Stimulated activated CD4-positive, alpha-beta T cell treated with anti-CD3 and anti-CD28 coated beads, Interleukin-15, amount 100 ng/mL, for 1 hour (primary cell): ENCODE measurements at places on chromosomes 4 and X.

- no peak for DNase-seq
These were observed 228.4 kb upstream of the EMCN start for GRCh38 chr4:100746141-100746739.

GRCh38 chrX:109812236-109812635 lies 79.2 kb upstream of the ACSL4 start:
- DNase-seq, result no peak

- DNase-seq, result no peak
These were observed 47.8 kb upstream of the DDX53 start for GRCh38 chrX:22952010-22952409.

DNA sequence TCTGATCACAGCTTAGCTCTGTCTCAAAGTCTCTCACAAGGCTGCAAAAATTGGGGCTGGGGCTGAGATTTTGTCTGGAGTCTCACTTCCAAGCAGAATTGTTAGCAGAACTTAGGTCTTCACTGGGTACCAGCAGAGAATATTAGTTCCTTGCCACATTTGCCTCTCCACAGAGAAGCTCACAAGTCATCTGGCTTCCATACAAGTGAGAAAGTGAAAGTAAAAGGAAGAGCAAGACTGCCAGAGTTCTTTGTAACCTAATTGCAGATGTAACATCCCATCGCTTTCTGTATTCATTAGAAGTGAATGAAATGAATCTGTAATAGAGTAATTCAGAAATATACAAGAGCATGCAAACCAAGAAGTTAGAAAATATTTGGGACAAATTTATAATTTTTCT lies 624.1 kb upstream of the GNPDA2 start:
- DNase-seq, result no peak

- DNase-seq, result no peak
These were observed 35.2 kb downstream of the EVC start for GRCh38 chr4:5746250-5746649.

- no peak for DNase-seq
These were observed 233.5 kb downstream of the SCFD2 start for GRCh38 chr4:53132132-53132891.

GRCh38 chr4:137961051-137961438 lies 281.1 kb downstream of the SLC7A11 start:
- DNase-seq, result no peak

GRCh38 chrX:2442694-2443093 lies 58.1 kb downstream of the DHRSX start:
- DNase-seq, result no peak

- no peak for DNase-seq
These were observed 85.9 kb downstream of the CASK start for GRCh38 chrX:41837270-41837944.
